Globus pallidus (tissue), 1 donor: ENCODE measurements at places on chromosomes 3 and 15.

DNA sequence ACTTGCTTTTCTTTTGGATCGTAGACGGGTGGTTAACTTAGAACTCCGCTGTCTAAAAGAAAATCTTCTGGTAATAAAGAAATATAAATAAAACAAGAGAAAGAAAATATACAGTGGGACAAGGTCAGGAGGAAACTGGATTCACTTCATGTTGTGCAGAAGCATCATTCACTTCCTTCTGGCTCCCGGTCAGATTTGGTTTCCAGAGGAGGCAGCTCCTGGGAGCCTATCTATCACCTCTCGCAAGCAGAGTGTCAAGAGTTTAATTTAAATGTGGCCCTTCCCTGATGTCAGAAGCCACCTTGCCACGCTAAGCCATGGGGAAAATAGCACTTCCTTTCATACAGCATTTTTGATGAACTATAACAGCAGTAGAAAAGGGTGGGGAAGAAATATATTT, 139.1 kb downstream of the NSMCE3 start:
- no peak for DNase-seq

DNA sequence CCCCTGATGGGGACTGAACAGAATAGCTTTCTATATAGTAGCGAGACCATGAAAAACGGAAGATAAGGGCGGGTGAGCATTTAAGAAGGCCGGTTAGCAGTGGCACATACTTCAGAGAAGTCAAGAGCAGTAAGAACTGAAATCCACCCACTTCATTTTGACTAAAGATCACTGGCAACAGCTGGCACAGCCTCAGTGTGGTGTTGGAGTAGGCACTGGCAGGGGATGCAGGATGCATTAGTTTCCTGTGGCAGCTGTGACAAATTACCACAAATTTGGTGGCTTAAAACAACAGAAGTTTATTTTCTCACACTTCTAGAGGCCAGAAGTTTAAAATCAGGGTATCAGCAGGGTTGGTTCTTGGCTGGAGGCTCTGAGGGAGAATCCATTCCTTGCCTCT, 176.5 kb downstream of the ADAMTSL3 start:
- no peak for DNase-seq

DNA sequence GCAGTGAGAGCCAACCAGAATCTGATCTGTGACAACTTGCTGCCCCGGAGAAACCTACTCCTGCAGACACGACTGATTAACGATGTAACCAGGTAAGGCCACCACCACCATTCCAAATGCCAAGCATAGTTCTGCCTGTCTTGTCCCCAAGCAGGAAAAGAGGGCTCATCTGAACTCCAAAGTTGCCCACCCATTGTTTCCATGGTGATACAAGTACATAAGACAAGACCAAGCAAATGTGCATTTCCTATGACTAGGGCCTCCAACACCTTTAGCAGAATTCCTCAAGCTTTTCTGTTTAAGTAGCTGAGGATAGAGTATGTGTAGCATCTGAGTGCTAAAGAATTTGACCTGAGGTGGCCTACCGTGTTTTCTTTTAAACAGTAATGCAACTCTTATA, 290.7 kb downstream of the RYR3 start:
- DNase-seq = no peak

DNA sequence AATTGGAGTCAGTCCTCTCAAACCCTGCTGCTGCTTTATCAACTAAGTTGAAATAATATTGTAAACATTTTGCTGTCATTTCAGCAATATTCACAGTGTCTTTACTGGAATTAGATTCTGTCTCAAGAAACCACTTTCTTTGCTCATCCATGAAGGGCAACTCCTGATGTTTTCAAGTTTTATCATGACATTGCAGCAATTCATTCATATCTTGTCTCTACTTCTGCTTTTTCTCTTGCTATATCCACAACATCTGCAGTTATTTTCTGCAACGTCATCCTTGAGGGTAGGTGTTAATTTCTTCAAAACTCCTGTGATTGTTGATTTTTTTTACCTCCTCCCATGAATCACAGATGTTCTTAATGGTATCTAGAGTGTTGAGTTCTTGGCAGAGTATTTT, 181.6 kb downstream of the EPHA6 start:
- DNase-seq = no peak

GRCh38 chr3:62057339-62058047, 315.9 kb downstream of the FEZF2 start:
- no peak for DNase-seq

GRCh38 chr3:84946240-84946639, 12.5 kb upstream of the CADM2 start:
- no peak for DNase-seq

DNA sequence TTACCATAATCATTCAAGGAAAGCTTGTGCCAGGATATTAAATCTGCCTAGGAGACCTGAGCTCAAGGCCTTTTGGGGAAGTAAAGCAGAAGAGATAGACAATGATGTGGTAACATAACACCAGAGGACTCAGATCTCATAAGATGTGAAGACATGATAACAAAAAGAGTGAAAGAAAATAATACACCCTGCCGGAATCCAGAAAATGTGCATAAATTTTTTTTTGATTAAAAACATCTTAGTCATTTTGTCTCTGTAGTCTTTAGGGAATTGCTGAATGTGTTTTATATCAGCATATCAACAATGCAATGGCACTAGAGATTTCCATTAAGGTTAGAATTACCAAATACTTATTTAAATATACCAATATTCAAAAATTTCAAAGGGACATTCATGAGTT, 326.8 kb upstream of the ROBO1 start:
- no peak for DNase-seq
